ENCODE measurements at places on chromosomes 7 and 10. TPM values are rescaled to one million over a fixed set of nuclear protein-coding genes. Genes with fewer than 3 reads are reported as not detected.

PAX4 gene
- total RNA-seq = not detected

SMKR1 gene
- 2.2 TPM for total RNA-seq

GRCh38 chr7:95730493-95731280, 41.7 kb upstream of the DYNC1I1 start:
- no peak for DNase-seq

GRCh38 chr10:126843299-126843934, 61.8 kb upstream of the DOCK1 start:
- DNase-seq = no peak

GRCh38 chr10:78648256-78648860, 420.4 kb upstream of the ZMIZ1 start:
- DNase-seq = no peak

- DNase-seq = no peak
These were observed 473 bp upstream of the ZNF32 start for GRCh38 chr10:43649185-43649523.

Data from ureter (tissue), 1 donor.